ENCODE measurements at places on chromosomes 1 and 21.

DNA sequence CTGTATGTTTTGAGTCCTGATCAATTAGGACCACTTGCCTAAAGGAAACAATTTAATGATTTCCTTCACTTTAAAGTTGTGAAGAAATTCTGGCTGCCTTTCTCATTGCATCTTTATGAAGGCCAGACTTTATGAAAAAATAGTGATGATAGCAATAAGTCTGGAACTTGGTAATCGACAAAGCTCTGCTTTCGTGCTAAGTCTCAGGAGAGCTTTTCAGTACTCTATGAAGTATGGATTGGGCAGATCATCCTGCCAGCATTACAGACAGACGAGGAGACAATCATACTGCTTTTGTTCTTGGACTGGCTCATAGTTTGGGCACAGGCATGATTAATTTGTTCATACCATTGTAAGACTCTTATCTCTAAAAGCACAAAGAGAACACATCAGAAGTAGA lies 45.5 kb upstream of the KCNJ15 start:
- DNase-seq, result no peak

DNA sequence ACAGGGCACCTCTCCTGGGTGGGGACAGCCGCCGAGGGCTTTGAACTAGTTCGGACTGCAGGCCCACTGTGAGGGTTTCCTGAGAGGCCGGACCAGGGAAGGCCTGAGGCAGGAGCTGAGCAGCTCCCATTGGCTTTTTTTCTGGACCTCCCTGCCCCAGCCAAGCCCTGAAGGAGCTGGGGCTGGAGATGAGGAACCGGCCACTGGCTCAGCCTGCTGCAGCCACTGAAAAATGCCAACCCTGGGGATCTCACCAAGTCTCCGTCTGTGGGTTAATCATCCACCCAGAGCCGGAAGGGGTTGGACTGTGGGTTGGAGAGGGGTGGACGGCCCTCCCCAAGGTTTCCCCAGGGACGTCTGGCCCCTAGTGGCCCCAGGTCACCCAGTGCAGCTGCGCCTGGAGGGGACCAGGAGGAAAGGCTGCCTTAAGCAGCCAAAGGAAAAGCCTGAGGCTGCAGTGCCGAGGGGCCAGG lies 2.5 kb downstream of the VWA1 start:
- DNase-seq, result no peak

GRCh38 chr1:111604931-111605330 lies 14.7 kb upstream of the RAP1A start:
- no peak for DNase-seq

DNA sequence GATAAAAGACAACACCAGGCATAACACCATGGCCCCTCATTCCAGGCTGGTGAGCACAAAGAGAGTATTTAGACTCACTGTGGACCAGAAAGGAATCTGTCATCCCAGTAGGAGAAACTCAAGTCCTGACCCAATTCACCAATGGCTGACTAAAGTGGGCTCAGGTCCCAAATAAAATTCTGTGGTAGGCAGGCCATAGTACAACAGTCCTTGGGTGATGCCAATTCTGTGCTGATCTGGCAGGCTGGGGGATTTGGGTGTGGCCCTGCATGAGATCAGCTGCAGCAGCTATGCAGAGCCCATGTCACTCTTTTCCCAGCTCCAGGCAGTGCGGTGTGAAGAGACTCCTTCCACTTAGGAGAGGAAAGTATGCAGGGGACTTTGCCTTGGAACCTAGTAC lies 245.1 kb downstream of the LBR start:
- DNase-seq, result no peak

DNA sequence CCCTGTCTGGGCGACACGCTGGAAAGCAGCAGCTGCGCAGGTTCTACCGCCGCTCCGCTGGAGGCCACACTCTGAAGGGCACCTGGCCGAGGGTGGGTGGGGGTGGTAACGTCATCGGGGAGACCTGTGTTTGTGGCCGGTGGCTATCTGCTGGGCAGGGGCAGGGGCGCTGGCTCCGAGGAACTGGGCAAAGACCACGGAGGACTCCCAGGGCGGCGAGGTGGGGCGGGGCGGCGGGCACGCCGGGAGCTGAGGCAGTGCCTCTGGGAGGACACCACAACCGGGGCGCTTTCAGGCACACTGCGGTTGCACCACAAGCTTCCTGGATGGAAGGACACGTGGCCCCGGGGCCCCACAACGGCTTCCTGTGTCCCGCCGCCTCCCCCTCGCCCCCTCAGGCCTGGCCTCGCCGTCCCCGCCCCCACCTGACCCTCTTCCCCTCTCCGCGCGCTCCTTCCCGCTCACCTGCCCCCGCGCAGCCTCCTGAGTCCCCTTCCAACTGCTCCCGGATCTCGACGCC lies 3.3 kb upstream of the DENND2D start:
- DNase-seq, result peak; percentile 47

DNA sequence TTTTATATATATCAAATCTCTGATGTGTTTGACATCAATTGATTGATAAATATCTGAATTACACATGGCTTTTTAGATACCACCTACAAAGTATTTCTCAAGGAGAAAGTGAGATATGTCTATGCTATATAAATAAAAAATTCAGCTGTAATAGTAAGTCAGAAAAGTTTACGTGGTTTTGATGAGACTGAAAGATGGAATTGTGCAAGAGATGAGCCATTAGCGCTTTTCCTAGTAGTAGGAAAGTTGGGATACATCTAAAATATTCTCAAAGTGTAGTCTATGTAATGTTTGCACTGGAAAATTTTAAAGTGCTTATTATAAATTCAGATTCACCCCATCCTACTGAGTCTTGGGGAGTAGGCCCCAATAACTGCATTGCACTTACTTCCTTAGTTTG lies 49.1 kb downstream of the SGIP1 start:
- DNase-seq, result no peak

DNA sequence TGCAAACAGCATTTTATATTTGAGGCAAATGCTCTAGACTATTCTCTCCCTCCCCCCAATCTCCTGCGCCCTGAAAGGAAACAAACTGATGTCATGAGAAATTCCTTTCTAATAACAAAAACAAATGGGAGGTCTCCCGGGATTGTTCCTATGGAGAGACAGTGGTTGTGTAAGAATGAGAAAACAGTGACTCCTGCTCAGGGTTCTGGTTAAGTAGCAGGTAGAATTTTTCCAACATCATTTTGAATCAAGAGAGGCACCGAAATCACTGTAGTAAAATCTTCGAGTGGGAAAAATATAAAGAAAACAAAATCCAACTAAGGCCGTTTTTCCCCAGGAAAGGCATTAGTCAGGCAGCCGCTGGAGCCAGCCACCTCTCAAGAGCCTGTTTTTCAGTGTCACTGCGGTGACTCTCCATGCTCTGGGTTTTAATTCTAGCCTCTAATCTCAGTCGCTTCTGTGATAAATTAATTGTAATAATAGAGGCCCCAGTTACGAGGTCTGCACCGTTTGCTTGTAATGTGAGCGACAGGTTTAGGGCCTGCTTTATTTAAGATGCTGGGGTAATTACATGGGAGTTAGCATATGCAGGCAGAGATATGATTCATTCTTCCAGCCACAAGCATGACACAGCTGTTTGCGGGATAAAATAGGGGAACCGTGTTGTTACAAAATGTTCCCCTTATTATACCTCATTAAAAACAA lies 80.3 kb downstream of the RNF220 start:
- DNase-seq, result no peak

GRCh38 chr21:43284700-43285099 lies 115.9 kb downstream of the CRYAA start:
- DNase-seq, result no peak

GRCh38 chr1:7407544-7407895 lies 363.6 kb upstream of the VAMP3 start:
- DNase-seq, result no peak

Measured in stimulated activated CD4-positive, alpha-beta T cell treated with anti-CD3 and anti-CD28 coated beads, Interleukin-1b, Interleukin-23, amount 100 ng/mL, for 1 hour (primary cell).